Hematopoietic multipotent progenitor cell treated with erythropoietin and hydrocortisone succinate and interleukin-3 and kit ligand, for 4 days (in vitro differentiated cells): ENCODE measurements at places on chromosomes 2 and 18.

GRCh38 chr2:241888641-241889040, 19.1 kb downstream of the RTP5 start:
- DNase-seq = no peak

- no peak for DNase-seq
Measured at GRCh38 chr2:42754776-42755140, 9.2 kb downstream of the OXER1 start.

DNA sequence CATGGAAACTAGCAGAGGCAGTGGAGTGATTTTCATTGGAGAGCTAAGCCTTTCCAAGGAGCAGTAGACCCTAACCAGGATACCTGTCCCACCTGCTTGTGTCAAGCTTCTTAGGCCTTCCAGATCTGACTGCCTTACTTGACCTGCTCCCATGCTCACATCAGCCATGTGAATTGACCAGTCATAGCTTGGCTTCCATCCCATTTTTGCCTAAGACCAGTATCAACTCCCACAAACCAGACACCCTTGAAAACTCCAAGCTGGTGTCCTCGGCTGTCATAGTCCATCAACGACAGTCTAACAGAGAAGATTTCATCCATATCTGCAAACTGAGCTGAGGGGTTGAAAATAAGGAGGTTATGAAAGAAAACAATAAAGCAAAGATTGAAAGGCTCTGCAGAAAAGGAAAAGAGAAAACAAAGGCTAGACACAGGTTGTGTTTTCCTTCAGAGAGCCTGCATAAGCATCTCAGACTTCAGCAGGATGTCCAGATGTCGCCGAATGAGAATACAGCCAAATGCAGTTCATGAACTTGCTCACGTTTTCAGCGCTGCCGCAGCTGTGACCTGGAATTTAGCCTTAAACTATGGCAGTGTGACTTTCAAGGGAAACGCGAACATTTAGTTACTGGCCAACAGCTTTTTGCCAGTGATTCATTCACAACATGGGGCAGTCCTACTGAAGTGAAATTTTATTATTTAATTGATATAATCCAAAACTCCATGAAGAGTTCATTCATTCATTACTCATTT, 868.1 kb upstream of the ID2 start:
- DNase-seq = no peak

DNA sequence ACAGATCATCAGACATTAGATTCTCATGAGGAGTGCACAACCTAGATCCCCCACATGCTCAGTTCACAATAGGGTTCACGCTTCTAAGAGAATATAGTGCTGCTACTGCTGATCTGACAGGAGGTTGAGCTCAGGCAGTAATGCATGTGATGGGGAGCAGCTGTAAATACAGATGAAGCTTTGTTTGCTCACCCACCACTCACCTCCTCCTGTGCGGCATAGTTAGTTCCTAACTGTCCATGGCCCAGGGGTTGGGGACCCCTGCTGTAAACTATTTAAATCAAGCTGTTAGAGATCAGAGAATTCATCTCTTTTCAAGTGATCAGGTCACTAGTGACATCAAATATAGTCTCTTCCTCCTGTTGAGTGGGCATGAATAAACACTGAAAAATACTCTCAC, 88.8 kb upstream of the ACVR2A start:
- no peak for DNase-seq

DNA sequence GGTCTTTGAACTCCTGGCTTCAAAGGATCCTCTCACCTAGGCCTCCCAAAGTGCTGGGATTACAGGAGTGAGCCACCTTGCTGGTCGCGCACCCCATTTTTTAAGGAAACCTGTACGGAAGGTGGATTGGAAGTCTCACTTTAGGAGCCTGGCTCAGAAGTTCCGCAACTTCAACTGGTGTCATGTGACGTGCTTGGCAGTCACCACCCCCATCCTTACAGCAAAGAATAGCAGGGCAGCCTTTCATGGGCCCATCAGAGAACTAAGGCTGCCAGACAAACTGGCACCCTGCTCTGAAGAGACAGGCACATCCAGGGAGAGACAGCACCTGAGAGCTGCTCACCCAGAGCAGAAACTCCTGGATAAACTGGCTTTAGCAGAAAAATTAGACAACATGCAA, 3.3 kb upstream of the SLC66A2 start:
- no peak for DNase-seq

GRCh38 chr2:33365264-33365970, 111.0 kb upstream of the RASGRP3 start:
- DNase-seq = no peak

- DNase-seq = no peak
Measured at GRCh38 chr2:208142925-208143799, 2.8 kb downstream of the CRYGB start.

DNA sequence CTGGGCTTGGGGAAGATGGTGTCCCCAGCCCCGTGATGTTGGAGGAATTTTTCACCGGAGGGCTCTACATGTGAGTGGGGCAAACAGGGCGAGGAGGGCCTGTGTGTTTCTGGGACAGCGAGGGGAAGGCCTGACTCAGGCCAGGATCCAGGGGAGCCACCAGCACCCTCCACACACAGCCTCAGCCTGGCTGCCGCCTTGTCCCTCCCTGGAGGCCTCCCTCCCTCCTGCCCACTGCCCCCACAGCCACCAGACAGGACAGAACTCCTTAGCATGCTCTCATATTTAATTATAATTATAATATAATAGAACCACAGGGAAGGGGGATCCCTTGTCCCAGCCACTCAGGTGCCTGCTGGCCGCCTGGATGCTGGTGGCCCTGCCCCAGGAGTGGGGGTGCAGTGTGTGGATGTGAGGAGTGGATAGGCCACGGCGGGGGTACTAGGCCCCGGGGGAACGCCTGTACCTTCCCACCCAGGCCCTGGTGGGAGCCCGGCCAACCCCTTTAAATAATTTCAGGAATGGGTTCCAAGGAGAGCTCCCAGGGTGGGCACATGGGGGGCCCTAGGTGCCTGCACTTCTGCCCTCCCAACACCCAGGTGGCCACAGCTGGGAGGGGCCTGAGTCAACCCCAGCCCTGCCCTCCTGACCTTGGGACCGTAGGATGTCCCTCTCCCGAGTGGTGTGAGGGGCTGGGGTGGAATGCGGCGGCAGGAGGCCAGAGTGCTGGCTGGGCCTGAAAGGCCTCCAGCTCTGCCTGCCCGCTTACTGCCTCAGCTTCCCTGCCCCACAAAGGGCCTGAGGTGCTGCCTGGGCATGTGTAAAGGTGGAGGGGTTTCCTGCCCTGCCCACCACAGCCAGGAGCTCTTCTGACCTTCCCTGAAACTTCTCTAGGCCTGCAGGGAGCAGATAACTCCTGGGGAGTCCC, 8.8 kb downstream of the PDCD1 start:
- DNase-seq = no peak
